ENCODE measurements at places on chromosomes 6 and 20.
A peak's percentile ranks its signal among the peaks of the same experiment; 100 is the strongest.

- DNase-seq: no peak
Observed at GRCh38 chr6:140077827-140078560, 703.5 kb upstream of the CITED2 start.

DNA sequence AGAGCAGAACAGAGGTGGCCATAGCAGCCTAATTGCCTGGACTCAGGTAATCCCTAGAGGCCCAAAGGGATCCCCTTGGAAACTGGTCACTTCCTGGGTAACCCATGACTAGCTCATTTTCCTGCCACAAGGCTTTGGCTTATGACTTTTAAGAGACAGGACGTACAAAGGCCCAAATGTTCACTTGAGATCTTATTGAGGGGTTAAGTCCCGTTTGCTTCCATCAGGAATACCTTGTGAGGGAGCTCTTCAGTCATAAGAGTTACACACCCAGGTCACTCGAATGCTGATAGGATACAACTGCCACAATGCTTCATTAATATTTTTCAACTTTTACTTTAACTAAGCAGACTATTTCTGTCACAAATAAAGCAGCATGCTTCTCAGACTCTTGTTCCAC is 51.7 kb downstream of the TMEM170B start:
- DNase-seq: no peak

GRCh38 chr6:32764048-32764447 is 716 bp upstream of the HLA-DQB2 start:
- no peak for DNase-seq

DNA sequence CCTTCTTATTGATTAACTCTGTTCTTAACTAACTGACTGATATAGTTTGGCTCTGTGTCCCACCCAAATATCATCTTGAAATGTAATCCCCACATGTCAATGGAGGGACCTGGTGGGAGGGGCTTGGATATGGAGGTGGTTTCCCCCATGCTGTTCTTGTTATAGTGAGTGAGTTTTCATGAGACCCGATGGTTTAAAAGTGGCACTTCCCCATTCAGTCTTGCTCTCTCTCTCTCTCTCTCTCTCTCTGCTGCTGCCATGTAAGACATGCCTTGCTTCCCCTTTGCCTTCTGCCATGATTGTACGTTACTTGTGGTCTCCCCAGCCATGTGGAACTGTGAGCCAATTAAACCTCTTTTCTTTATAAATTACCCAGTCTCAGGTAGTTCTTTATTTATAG is 81.8 kb upstream of the SPACA1 start:
- no peak for DNase-seq

DNA sequence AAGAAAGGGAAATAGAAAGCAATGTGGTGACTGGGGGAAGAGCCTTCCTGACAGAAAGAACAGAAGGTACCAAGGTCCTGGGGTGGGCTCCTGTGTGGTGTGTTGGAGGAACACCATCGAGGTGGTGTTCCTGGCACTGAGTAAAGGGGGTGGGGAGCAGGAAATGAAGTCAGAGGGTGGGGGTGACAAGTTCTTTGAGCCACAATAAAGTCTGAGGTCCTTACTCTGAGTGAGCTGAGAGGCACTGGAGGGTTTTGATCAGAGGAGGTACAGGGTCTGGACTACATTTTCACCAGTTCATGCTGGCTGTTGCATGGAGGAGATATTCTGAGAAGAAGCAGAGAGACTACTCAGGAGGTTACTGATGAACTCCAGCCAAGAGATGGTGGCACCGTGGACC is 198.2 kb downstream of the GMPR start:
- DNase-seq: peak; percentile 41

Measured in CD4-positive, alpha-beta T cell treated with Interleukin-1 beta for 1 hour (primary cell).